ENCODE measurements at places on chromosomes 3 and 15.
A peak's percentile ranks its signal among the peaks of the same experiment; 100 is the strongest.

GRCh38 chr3:151432616-151433372, 28.1 kb downstream of the IGSF10 start:
- DNase-seq = no peak

GRCh38 chr3:34256021-34256420, 457.6 kb downstream of the PDCD6IP start:
- DNase-seq = no peak

GRCh38 chr15:81410318-81410753, 36.3 kb upstream of the TMC3 start:
- DNase-seq = peak; percentile 72

DNA sequence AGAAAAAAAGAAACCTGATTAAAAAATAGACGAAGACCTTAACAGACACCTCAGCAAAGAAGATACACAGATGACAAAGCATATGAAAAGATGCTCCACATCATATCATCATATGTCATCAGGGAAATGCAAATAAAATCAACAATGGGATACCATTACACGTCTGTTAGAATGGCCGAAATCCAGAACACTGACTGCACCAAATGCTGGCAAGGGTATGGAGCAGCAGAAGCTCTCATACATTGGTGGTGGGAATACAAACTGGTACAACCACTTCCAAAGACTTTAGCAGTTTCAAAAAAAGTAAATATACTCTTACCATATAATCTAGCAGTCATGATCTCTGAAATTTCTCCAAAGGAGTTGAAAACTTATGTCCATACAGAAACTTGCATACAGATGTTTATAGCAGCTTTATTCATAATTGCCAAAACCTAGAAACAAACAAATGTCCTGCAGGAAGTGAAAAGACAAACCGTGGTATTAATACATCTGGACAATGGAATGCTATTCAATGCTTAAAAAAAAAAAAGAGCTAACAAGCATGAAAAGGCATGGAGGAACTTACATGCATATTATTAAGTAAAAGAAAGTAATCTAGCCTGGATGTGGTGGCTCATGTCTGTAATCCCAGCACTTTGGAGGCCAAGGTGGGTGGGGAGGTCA, 107.4 kb downstream of the HES1 start:
- DNase-seq = no peak

DNA sequence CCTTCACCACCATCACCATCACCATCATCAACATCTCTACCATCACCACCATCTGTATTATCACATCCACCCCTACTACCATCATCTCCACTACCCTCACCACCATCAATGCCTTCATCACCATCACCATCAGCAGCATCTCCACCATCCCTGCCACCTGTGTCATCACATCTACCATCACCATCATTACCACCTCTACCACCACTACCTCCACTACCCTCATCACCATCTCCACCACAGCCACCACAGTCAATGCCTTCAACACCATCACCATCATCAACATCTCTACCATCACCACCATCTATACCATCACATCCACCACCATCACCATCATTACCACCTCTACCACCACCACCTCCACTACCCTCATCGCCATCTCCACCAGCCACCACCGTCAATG, 196.7 kb downstream of the SHQ1 start:
- DNase-seq = no peak

DNA sequence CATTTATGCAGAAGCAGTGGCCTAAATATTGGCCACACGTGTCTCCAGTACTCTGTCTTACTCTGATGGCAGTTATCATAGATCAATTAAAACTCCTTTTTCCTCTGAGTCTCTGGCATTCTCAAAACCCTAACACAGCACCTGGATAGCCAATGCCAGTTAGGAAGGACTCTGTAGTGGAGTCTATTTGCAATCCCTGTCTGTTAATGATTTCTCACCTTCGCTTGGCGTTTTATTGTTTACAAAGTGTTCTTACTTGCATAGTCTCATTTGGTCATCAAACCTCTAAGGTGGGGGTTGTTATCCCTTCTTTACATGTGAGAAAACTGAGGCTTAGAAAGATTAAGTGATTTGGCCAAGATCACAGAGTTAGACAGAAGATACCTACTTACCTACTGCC, 258.8 kb downstream of the IL5RA start:
- DNase-seq = no peak

- no peak for DNase-seq
Measured at GRCh38 chr3:99696497-99696896, 58.1 kb downstream of the COL8A1 start.

- no peak for DNase-seq
Measured at GRCh38 chr15:44712346-44713005, 1.2 kb downstream of the B2M start.

GRCh38 chr15:57345584-57345983, 30.7 kb upstream of the CGNL1 start:
- DNase-seq = no peak

DNA sequence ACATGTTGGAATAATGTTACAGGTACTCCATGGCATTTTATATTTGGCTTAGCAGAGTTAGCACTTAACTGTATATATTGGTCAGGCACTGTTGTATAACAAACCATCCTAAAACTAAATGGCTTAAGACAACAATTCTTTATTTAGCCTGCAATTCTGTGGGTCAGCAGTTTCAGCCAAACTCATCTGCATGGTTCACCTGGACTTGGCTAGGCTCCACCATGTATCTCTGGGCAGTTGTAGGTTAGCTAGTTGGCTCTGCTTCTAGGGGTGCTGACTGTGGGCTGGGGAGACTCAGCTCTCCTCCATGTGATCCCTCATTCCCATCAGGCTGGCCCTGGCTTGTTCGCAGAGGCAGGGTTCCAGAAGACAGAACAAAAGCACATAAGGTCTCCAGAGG, 34.4 kb downstream of the RARB start:
- DNase-seq = no peak

GRCh38 chr15:40846841-40847222, 3.0 kb downstream of the SPINT1 start:
- no peak for DNase-seq

DNA sequence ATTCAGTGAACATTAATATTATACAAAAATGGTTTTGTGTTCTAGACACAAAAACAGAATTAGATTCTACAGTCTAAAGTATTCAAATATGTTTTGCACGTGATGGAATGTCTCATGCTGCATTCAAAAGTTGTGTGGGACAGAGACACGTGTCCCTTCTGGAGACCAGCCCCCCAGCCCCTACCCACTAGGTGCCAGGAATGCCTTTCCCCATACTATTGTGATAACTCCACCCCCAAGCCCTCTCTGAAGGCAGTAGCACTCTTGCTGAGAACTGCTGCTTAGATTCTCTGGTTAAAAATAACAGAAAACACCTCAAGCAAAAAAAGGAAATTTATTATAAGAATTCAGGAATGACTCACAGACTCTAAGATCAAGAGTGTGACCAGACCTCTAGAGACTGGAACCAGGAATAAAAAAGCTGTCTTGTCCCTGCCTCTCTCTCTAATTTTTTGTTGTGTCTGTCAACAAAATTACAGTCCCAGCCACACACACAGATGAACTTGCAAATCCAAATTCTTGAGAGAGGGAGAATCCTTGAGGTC, 57.7 kb downstream of the PXYLP1 start:
- DNase-seq = no peak

DNA sequence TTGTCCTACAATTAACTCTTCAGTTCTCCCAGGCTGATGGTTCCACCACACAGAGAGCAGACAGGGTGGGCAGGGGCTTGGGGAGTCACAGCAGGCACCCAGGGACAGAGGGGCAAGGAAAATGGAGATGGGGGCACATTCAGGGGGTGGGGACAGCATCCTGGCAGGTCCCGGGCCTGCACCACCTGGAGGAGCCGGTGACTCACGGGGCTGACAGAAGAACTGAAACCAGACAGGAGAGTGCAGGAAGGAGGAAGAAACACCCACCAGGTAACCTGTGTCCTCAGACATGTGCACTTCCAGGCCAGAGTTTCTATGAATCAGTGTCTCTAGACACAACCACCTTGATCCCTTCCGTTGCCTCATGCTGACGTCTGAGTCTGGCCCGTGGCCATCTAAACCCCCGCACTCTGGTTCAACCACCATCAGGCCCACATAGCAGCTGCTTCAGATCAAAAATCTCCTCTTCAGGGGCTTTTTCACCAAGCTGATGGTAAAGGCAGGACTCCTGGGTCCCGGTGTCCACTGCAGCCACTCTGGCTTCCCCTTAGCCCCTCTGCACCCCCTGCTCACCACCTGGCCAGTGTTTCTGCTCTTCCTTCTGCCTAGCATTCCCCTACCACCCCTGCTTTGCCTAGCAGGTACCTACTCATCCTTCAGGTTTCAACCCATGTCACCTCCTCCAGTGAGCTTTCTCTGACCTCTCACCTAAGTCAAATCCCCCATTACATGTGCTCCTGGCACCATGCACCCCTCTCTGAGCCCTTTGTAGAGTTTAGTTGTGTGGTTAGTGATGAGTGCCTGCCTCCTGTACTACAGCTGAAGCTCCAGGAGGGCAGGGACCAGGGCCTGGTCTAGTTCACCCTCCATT, 16.5 kb upstream of the CYP11A1 start:
- DNase-seq = peak; percentile 99

DNA sequence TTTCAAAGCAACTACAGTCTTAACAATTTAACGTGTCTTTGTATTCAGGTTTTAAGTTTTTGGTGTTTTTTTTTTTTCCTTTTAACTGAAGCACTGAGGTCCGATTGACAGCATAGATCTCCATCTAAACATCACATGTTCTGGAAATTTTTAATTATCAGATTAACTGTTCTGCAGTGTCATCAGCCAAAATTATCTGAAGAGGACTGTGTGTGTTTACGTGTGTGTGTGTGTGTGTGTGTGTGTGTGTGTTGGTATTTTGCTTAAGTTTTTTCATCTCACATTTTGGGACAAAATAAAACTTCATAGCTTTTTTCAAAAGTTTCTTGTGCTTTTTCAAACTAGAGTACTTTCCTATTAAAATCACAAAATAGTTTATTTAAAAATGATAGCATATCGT, 1.8 kb downstream of the PIK3CA start:
- no peak for DNase-seq

DNA sequence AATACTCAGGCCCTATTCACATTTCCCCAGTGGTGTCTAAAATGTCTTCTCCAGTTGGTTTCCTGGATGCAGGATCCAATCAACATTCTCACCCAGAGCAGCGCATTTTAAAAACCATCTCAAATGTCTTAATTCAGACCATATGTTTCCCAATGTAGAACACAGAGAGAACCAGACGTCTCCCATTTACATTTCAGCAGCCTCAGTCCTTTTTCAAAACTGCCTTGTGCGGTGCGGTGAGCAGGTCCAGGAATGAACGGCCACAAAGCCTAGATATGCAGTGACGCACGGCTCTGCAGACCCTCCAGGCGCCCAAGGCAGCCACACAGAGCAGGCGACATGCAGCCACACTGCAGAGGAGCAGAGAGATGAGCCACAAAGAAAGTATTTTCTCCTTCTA, 66.1 kb upstream of the MEX3B start:
- no peak for DNase-seq

DNA sequence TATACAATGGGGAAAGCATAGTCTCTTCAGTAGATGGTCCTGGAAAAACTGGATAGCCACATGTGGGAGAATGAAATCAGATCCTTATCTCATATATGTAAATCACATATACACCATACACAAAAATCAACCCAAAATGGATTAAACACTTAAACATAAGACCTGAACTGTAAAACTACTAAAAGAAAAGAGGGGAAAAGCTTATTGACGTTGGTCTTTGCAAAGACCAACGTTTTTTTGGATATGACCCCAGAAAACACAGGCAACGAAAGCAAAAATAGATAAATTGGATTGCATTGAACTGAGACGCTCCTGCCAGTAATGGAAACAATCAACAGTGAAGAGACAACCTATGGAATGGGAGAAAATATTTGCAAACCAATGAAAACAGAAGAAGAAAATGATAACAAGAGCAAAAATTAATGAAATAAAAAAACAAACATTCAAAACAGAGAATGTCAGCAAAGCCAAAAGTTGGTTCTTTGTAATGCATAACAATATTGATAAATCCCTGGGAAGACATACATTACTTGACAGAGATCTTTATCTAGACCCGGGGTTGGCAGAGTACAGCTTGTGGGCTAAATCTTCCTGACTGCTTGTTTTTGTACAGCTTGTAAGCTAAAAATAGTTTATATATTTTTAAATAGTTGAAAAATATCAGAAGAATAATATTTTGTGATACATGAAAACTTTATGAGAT, 86.9 kb downstream of the NEO1 start:
- no peak for DNase-seq

DNA sequence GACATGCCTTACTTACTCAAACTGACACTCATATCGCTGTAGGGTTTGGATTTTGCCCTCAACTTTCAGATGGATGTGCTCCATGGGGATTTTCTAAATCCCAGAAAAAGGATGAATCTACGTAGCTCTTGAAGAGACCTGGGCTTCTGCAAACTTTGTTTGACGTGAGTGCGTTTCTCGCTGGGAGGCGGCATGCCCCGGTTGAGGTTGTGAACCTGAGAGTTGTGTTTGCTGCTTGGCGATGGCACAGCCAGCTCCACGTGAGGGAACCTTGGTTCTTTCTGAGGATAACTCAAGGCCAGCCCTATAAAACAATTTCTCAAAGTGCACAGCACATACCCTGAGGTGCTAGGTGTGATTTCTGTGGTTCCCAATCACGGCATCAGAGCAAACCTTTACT, 209.5 kb downstream of the ADAMTS17 start:
- DNase-seq = no peak

GRCh38 chr3:153026026-153026425, 136.0 kb upstream of the RAP2B start:
- DNase-seq = no peak

- DNase-seq = no peak
Measured at GRCh38 chr3:31695280-31696008, 162.7 kb downstream of the STT3B start.

GRCh38 chr3:135981701-135982403, 16.3 kb downstream of the PPP2R3A start:
- DNase-seq = no peak

- no peak for DNase-seq
Measured at GRCh38 chr3:115836944-115837343, 213.6 kb downstream of the GAP43 start.

- no peak for DNase-seq
Measured at GRCh38 chr15:62653122-62653521, 389.4 kb upstream of the TPM1 start.

- no peak for DNase-seq
Measured at GRCh38 chr3:51401735-51402134, 10.7 kb downstream of the RBM15B start.

- no peak for DNase-seq
Measured at GRCh38 chr15:44298878-44299277, 10.4 kb downstream of the GOLM2 start.

GRCh38 chr15:51576911-51577500, 45.6 kb downstream of the DMXL2 start:
- peak; percentile 18 for DNase-seq

Data from epithelial cell of prostate (primary cell).